CD4-positive, CD25-positive, alpha-beta regulatory T cell (primary cell): ENCODE measurements at places on chromosomes 7 and 10.

- DNase-seq, result no peak
Measured at GRCh38 chr7:47648275-47648925, 66.5 kb upstream of the TNS3 start.

DNA sequence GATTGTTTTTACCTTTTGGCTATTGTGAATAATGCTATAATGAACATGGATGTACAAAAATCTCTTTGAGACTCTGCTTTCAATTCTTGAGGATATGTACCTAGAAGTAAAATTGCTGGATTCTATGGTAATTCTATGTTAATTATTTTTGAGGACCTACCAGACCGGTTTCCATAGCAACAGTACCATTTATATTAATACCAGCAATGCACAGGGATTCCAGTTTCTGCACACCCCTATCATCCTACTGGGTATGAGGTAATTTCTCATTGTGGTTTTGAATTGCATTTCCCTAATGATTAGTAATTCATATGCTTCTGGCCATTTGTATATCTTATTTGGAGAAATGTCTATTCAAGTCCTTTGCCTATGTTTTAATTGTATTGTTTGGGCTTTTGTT is 9.9 kb upstream of the PPP1R9A start:
- no peak for DNase-seq

DNA sequence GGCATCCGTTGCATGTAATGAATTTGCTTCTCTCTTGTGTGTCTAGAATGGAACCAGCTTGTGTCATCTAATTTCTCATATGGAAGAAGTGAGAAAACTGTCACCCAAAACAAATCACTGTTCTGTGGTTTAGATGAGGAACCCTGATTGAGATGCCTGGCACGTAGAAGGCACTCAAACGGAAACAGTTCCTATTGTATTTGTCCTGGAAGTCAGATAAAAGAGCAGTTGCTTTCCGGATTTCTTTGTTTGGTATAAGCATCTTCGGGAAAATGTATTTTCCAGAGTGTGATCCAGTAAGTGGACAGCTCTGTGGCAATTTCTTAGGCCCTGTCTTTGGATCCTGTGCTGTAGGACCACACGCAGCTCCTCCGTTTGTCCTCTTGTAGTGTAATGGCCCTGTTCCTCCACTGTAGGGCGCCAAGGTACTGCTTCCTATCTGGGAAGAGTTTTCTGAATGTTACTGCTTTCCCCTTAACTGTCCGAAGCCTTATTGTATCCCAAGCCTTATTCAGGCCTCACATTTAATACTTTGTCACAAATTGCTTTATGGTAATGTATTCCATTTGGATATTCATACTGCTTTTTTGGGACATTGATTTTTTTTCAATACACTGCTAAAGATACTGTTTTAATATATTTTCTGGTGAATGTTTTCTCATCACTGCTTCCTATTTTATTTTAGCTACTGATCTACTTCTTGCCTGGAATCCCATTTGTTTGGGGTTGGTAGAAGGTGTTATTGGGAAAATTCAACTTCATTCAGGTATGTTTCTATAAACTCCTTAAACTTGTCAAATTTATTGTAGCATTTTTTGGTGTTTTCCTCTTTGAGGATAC is 24.8 kb downstream of the INPP5F start:
- DNase-seq, result peak; percentile 60

DNA sequence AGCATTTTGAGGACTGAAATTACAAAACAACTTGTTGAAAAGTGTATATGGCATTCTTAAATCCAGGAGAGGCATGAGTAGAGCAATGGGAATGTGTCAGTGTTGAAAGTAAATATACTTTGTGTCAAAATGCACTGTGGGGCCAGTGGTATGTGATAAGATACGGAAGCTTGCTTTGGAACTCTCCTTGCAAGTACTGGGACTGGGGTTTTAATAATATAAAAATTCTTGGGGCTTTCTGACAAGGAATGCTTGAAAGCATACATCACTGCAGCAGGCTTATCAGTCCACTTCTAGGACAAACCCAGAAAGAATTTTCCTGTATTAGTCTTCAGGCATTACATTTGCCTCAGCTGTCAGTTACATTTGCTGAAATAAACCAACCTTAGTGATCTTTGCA is 472.8 kb upstream of the FZD8 start:
- no peak for DNase-seq

- no peak for DNase-seq
Measured at GRCh38 chr10:31884386-31884785, 44.2 kb downstream of the ARHGAP12 start.

- peak; percentile 40 for DNase-seq
Measured at GRCh38 chr7:138903186-138903820, 77.9 kb downstream of the KIAA1549 start.

GRCh38 chr10:48448796-48449195 is 142.3 kb downstream of the MAPK8 start:
- DNase-seq, result no peak

DNA sequence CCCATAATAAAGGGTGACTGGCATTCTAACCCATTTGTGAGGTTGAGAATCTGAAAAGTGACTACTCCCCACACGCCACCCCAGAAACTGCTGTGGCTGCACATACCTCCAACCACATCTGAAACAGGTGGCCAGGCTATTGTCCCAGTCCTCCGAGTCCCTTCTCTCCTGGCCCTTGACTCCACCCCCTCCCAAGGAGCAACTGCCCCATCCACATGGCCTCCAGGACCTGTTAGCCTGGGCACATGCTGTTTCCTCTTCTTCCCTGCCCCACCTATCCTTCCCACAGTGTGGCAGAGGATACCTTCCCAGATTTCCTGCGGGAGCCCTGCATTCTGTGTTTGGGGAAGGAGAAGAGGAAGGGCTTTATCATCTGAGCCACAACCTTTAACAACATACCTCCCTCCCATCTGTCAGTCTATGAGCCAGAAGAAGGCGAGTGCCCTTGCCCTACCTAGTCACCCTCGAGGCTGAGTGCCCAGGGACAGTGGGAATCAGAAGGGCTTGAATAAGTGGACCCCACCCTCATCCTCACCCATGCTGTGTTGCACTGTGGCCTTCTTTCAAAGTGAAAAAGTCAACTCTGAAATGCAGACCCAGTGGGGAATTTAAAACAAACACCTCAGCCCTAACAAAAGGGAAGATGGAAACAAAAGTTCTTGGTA is 11.9 kb downstream of the STEAP1B start:
- DNase-seq, result no peak

- no peak for DNase-seq
Measured at GRCh38 chr10:103820101-103821062, 35.0 kb downstream of the SH3PXD2A start.

- no peak for DNase-seq
Measured at GRCh38 chr7:97116308-97116707, 1.2 kb upstream of the SDHAF3 start.

- DNase-seq, result no peak
Measured at GRCh38 chr7:158531661-158532060, 56.0 kb downstream of the PTPRN2 start.

DNA sequence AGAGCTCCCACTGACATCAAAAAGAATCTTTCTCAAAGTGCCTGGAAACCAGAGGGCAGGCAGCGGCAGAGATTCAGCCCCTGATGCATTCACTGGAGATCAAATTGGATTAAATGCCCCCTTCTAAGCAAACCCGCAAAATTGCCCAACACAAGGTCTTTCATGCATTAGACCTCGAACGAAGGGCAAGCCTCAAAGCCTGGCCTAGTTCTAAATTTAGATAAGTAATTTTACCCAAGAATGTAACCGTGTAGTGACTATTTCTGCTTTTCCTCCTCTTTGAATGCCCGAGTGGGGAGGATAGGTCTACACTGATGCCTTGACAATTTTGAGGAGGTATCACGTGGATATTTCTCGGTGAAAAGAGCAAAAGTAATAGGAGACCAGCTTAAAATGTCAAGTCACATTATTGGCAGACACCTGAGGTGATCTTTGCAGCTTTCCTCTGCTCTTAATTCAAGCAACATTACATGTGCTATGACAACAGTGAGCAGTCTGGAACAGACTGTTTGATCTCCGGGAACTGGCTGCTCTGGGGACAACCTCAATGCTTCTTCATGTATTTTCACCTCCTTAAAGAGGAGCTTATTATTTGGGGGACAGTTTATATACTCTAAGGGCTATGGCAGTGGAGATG is 1263.5 kb upstream of the AUTS2 start:
- no peak for DNase-seq

DNA sequence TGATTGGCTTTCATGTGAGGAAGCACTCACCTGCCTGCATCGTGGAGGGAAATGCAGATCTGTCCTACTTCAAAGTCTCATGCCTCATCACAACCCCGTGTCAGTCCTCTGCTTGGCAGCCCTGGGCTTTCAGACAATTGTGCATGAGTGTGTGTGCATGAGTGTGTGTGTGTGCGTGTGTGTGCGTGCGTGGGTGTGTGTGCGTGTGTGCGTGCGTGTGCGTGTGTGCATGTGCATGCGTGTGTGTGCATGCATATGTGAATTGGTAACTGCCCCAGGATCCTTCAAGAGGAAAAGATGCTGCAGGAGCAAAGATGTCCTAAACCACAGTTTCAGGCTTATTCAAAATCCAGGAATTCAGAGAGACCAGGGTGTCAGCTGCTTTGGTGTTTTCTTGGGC is 71.3 kb downstream of the LANCL2 start:
- no peak for DNase-seq

GRCh38 chr7:147516391-147516790 is 1074.2 kb upstream of the C7orf33 start:
- DNase-seq, result no peak

- peak; percentile 17 for DNase-seq
Measured at GRCh38 chr7:22821702-22822485, 755 bp downstream of the TOMM7 start.

GRCh38 chr7:73983437-73984164 is 44.4 kb upstream of the ELN start:
- DNase-seq, result no peak
